Body of pancreas (tissue), 4 donors: ENCODE measurements at places on chromosomes 4 and X.

DNA sequence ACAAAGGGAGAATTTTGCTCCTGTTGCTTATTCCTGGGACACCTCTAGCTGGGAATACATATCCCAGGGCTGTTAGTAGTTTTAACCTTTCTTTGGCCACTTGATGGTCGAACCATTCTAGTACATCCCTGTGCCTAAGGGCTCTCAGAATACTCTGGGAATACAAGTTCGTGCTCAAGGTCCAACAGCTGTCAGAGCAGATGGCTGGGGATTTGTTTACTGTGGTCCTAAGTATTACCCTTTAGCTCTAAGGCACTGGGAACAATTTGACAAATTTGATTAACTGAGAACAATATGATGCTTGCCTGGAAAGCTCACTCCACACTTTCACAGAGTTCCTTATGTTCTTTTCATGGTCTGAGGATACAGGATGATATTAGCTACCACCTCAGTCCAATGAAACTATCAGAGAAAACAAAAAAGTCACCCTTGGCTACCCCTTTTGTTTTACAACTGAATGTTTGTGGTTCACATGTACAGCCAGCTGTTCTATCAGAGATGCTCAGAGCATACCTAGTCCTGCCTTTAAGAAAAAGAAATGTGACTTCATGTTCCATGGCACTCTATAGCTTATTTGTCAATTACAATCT is 47.4 kb upstream of the PHOX2B start:
- no peak for DNase-seq

GRCh38 chr4:851701-852430 is 25.9 kb upstream of the CPLX1 start:
- DNase-seq: no peak

DNA sequence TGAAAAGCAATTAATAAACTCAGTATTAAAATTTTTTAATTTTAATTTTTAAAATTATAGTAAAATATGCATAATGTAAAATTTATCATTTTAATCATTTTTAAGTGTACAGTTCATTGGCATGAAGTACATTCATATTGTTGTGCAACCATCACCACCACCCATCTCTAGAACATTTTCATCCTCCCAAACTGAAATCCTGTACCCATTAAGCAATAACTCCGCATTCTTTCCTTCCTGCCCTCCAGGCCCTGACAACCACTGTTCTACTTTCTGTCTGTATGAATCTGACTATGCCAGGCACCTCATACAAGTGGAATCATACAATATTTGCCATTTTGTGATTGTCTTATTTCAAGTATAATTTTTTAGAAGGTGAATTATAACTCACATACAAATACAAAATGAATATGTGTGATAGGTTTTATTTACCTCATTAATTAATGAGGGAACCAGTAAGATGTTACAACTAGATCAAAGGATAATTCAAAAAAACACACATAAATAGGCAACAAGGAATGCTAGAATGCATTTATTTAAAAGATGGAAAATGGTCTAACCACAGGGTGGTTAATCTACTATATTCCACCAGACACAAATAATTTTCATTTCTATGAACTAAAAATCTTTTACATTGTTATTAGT is 13.1 kb upstream of the AFF1 start:
- no peak for DNase-seq

GRCh38 chrX:41666251-41666650 is 22.5 kb upstream of the GPR34 start:
- no peak for DNase-seq

DNA sequence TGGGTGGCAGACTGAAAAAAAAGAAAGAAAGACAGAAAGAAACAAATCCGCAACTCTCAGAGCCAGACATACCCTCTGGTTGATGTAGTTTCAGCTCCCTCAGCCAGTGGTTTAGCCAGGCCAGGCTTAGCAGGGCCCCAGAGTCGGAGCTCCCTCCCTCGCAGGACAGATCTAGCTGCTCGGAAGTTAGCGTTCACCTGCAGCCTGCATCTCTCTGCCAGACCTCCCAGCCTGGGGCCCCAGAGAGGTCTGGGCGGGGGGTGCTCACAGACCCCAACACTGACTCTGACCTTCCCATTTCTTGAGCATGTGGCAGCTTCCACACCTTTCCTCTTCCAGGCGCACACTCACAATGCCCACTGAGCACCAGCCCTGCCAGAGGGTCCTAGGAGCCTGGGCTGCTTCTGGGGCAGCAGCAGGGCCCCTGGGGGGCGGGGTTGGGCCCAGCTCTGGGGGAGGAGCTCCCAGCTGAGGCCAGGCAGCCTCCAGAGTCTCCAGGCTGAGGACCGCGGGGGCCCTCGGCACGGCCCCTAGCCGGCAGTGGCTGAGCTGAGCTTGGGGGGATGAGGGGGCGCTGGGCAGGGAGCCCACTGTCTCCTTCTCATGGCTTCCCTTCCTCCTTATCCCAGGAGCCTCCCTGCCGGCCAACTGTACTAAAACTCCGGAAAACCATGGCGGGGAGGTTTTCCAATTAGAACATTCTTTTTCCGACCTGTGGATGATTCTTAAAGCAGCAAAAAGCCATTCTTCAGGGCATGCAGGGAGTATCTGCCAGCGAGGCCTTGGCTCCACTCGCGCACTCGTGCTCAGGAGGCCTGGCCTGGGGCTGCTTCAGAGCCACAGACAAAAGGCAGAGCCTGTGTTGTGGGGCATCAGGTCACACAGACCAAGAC is 4.6 kb upstream of the ZNF185 start:
- no peak for DNase-seq

DNA sequence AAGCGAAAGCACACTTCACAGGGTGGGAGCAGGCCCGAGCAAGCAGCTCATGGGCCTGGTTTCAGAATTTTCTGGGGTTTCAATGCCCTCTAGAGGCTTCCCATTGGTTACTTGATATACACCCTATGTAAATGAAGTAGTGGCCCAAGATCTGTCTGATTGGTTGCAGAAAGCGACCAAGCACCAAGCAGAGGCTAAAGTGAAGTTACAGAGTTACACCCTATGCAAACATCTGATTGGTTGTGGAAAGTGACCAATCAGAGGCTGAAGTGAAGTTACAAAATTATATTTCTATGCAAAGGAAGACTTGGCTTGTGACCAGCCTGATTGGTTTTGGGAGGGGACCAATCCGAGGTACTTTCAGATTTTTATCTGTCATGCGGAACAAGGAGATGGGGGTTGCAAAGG is 8.2 kb downstream of the FHIP1A start:
- no peak for DNase-seq
